ENCODE measurements at places on chromosomes 4 and X. TPM values are rescaled to one million over a fixed set of nuclear protein-coding genes. Genes with fewer than 3 reads are reported as not detected.
A peak's percentile ranks its signal among the peaks of the same experiment; 100 is the strongest.

DNA sequence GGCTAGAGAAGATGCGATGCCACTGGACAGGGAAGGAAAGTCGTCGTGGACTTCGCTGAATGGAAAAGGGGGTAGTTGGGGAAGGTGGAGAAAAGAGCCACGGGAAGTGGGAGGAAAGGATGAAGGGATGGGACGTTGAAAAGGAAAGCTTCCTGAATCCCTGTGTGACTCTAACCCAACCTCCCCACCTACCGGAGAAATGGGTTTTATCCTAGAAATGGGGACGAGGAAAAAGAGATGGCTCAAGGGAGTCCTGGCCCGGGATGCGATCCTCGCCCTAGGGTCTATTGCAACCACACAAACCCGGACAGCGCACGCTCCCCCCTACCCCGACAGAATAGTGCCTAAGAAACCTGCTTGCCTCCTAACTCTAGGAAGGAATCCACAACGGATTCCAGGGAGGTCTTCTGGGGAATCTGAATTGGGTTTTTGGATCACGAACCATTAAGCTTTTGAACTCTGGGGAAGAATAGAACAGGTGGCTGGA, 738 bp upstream of the TSPAN5 start:
- no peak for DNase-seq

DNA sequence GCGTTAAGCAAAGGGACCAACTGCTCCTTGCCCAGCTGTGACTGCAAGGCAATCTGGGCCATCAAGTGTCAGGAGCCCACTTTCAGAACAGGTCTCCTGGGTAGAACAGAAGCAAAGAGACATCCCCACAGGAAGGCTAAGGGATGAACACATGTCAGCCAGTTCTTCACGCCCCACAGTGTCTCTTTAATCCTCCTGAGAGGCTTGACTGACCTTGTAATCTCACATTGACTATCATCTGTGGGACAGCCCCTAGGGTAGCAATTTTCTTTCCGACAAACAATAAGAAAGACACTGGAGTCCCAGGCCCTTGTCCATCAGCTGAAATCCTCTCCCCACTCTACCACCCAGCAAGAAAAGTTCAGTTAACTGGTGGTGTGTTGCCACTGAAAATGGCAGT, 1.0 kb downstream of the CHRDL1 start:
- no peak for DNase-seq

DNA sequence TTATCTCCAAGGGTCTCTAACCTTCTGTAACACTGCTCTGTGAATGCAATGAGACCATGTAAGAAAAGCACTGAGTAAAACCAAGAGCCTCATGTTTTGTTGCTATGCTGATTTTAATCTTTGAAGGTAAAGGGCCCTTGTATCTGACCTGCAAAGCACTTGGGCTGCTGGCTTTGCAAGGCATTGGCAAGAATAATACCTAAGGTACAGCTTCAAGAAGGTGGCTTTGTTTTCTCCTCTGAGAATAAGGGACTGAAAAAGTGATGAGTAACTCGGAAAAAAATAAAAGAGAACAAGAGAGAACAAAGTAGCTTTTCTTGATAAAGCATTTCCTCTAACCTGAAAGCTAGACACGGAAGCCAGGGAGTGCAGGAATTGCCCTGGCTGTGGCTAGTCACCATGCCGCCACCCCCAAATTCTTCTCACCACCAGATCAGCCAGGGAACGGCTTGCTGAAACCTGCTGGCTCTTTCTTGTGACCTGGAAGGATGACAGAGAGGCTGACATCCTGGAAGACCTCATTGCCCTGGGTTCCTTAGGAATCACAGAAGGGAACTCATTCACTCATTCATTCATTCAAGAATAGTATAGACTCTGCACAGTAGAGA, 41.8 kb upstream of the HS3ST1 start:
- DNase-seq, result no peak

- DNase-seq, result no peak
These were observed 1174.4 kb upstream of the PCDH10 start for GRCh38 chr4:131974730-131975129.

GRCh38 chrX:10350981-10351380, 194.2 kb downstream of the CLCN4 start:
- DNase-seq, result no peak

DNA sequence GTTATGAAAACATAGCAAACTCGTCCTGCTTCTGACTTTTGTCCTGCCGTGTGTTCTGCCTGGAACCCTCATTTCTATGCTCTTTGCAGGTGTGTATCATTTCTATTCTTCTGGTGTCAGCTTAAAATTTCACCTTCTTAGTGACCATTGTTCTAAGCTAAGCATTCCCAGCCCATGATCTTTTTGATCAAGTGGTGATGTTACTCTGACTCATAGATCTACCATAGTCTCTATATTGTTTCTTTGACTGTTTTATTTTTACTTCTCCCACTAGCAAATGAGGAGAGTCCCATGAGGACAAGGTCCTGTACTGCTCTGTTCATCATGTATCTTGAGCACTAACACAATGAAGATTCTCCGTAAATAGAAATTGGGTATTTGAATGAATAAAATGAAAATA, 14.1 kb upstream of the CXCL6 start:
- no peak for DNase-seq

DNA sequence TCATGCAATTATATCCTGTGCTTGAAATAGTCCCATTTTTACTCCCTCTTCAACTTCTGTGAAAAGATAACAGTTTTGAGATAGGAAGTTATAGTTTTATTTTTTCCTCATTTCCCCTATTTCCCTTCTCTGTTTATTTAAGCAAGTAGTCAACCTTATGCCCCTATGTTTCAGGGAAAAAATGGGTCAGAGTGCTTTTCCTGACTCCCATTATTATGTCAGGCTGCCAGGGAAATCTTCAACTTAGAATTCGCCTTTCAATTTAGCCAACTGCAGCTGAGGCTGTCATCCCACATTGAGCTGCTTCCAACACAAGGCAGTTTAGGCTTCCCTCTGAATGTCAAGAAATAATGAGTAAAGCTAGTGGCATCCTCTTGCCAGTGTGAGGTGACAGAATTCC, 42.3 kb downstream of the NXT2 start:
- DNase-seq, result no peak

- no peak for DNase-seq
These were observed 32.8 kb upstream of the GLRB start for GRCh38 chr4:157043131-157043530.

GRCh38 chr4:158527516-158527915, 5.8 kb downstream of the RXFP1 start:
- DNase-seq, result no peak

GRCh38 chr4:3288571-3289094, 4.2 kb upstream of the RGS12 start:
- no peak for DNase-seq

GRCh38 chrX:31670245-31670644, 598.4 kb upstream of the FTHL17 start:
- DNase-seq, result no peak

DNA sequence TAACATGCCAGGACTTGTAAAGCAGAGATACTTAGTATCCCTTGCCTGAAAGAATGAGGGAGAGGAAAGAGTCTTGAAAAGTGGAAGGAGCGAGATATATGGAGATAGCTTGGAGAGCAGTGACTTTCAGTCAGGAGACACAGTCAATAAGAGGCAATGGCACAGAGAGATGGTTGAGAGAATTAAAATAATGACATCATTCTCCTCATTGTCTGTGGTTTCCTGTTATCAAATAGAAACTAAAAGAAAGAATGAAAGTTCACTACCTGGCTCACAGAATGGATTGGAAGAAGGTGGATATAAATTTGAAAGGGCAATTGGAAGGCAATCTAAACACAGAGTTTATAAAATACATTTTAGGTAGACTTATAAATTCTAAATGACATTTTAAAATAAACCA, 760.2 kb upstream of the AADAT start:
- DNase-seq, result no peak

DNA sequence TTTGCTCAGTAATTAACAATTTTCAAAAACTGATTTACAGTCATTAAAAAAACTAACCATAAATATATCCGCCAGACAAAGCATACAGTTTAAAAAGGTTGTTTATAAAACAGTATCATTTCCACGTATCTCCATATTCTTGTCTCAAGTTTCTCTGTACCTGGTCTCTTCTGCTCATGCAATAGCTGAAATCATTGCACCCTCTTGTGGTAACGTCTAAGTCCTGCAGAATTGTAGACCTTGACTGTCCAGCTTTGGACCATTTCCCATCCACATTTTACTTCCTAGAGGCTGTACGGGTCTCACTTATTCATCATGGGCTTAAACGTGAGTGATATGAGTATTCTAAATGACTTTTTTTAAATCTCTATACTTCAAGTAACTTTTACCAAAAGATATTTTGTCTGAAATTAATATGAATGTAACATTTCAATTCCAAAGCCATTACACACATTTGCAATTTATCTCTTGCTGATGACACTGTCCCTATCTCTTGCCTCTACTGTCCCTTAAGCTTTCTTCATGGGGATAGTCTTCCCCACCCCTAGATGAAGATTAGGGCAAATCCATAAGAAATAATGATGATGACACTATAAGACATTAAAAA, 118.5 kb downstream of the BTC start:
- DNase-seq, result no peak

DNA sequence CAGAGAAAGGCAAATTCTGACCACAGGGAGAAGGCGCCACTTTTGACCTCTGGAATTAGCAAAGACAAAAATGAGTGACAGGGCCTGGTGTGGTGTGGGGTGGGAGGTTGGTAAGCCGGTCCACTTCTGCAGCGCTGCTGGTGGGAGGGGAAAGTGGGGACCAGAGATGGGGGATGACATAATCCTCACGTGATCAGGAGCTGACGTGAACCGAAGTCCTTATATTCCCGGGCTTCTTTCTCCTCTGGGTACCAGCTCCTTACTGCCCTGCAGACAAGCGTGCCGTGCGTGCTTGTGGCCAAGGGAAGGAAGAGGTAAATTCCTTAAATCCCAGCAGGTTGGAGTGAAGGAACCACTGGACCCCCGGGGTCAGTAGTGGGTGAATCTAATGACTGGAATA, at the start of gene TCEAL7:
Gene TCEAL7 (plus strand): TSS at position 249 of the 400 bp plus-strand sequence. CDS start 1,165 bp downstream, outside the sequence.
- no peak for DNase-seq

DNA sequence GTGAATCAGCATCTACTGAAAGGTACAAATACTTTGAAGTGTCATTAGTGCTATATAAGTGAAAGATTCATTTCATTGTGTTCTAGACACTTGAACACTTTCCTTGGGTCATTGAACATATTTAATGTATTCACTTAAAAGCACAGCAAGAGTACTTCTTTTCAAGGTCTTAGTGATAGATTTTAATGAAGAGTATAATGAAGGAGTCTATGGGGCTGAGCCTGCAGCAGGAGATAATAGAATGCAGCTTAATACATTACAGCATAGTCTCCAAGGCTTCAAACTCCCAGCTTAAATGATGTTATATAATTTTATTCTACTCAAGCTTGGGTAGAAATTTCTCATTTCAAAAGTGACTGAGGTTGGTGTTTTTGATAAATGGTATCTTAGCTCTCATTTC, 66.1 kb upstream of the VEGFC start:
- DNase-seq, result no peak

DNA sequence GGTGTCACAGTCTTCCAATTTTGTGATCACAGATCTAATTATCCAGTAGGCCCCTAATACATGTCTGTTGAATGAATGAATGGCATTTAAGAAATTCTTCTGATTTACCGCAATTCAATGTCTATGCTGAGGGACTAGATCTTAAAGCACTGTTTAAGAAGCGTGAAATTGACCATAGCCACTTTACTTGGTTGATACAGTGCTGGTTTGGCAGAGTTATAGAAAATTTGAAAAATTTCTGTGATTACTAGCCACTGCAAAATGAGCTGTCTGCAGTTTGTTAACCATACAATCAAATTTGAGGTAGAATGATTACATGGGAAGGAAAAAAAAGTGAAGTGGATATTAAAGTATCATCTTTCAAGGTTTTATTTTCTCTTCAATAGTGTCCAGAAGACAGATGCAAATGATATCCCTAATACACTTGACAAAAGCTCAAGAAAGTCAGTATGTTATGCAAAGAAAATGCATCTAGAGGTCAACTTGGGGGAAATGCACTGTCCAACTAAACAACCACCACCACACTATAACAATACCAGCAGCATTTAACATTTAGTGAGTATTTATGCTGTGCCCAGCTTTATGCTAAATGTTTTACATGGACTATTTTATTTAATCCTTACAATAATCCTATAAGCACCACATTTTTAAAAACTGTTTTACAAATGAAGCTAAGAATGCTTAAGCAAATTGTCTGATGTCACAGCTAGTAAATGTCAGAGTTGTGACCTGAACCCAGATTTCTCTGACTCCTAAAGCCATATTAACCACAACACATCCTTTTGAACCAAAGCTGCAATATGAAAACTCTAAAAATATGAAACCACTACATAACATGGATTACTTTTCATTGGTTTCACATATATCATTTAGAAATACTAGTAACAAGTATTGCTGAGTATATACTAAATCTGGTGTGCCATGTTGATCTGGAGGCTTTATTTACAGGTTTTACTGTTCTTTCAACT, 217.9 kb upstream of the MAB21L2 start:
- no peak for DNase-seq

GRCh38 chr4:158535130-158535614, 13.5 kb downstream of the RXFP1 start:
- no peak for DNase-seq

GRCh38 chr4:159685340-159686092, 582.6 kb downstream of the RAPGEF2 start:
- no peak for DNase-seq

GRCh38 chr4:17939054-17939453, 82.5 kb downstream of the LCORL start:
- DNase-seq, result no peak

DNA sequence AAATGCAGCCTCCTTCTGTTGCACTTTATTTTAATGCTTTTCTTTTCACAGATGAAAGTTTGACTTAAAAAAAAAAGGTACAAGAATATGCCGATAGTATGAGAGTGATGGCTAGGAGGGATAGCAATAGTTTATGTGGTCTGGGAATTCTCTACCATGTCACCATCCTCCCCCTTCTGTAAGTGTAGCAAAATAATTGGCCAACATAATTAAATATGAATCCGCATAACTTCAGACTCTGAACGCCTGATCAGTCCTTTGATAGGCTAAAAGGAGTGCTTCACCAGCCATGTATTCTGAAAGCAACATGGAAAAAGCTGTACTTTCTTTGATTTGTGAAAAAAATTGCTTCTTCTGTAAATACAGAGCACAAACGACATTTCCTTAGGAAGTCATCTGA, 95.7 kb upstream of the TTC29 start:
- no peak for DNase-seq

DNA sequence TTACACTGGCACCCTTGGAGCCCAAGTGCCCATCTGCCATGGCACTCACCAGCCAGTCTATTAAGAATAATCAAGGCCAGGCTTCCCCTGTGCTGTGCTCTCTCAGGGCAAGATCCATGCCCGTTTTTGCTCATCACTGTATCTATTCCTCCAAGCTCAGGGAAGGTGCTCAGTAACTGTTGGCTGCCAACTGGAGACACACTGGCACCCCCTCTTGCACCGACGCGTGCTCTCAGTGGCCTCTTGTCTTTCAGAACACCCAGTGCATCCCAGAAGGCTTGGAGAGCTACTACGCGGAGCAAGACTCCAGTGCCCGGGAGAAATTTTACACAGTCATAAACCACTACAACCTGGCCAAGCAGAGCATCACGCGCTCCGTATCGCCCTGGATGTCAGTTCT, 30.1 kb downstream of the NSG1 start:
- DNase-seq, result peak; percentile 35

- no peak for DNase-seq
These were observed 239.7 kb upstream of the CLNK start for GRCh38 chr4:10924274-10924673.

The MID1 gene
- total RNA-seq, result 40.4 TPM

The CT45A10 gene
- total RNA-seq, result not detected

The IL13RA1 gene
- 38.0 TPM for total RNA-seq

The IL1RAPL1 gene
- total RNA-seq, result not detected

The JADE3 gene
- total RNA-seq, result 19.8 TPM

The NHSL2 gene
- 1.7 TPM for total RNA-seq

The CHRNA9 gene
- total RNA-seq, result not detected

Data from Peyer's patch (tissue), 4 donors.